ENCODE measurements at places on chromosomes 12 and 14.
A peak's percentile ranks its signal among the peaks of the same experiment; 100 is the strongest.

DNA sequence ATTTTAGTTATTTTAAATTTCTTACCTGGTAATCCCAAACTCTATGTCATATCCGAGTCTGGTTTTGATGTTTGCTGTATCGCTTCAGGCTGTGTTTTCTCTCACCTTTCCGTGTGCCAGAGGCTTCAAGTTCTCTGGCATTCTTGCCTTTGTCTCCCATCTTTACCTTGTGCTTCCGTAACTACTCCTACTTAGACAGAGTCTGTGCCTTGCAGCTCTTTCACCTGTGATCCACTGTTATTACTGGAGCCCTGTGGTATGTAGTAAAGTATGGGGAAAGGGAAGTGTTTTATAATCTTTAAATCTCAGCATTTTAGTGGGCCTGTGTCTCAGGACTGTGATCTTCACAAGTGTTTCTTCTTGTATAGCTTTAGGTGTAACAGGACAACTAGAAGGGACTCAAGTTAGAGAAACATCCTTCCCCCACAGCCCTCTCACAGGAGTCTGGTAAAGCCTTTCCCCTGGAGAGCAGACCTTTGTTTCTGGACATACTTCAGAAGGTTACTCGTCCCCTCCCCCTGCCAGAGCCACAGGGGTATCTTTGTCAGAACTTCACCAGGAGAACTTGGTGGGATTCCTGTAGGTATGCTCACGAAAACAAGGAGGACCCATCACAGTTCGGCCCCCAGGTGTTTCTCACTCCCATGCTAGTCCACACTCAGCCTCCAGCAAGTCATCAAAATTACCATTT is 11.1 kb downstream of the IFNG start:
- DNase-seq: no peak

DNA sequence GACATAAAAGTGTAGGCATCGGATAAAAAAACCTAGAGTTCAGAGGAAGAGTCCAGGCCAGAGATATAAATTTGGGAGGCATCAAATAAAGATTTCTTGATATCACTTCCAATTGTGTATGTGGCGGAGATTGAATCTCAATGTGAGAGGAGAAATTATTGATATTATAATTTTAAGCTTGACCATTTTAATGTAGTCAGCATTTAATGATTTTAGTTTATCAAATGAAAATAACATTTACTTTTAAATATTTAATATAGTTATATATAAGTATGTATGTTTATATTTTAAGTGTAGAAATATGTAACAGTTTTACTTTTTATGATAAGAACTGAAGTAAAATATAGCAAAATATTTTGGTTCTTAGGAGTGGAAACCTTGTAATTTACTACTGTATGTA is 48.7 kb downstream of the WASHC4 start:
- no peak for DNase-seq

- no peak for DNase-seq
Observed at GRCh38 chr12:49524660-49525324, 14.0 kb upstream of the KCNH3 start.

DNA sequence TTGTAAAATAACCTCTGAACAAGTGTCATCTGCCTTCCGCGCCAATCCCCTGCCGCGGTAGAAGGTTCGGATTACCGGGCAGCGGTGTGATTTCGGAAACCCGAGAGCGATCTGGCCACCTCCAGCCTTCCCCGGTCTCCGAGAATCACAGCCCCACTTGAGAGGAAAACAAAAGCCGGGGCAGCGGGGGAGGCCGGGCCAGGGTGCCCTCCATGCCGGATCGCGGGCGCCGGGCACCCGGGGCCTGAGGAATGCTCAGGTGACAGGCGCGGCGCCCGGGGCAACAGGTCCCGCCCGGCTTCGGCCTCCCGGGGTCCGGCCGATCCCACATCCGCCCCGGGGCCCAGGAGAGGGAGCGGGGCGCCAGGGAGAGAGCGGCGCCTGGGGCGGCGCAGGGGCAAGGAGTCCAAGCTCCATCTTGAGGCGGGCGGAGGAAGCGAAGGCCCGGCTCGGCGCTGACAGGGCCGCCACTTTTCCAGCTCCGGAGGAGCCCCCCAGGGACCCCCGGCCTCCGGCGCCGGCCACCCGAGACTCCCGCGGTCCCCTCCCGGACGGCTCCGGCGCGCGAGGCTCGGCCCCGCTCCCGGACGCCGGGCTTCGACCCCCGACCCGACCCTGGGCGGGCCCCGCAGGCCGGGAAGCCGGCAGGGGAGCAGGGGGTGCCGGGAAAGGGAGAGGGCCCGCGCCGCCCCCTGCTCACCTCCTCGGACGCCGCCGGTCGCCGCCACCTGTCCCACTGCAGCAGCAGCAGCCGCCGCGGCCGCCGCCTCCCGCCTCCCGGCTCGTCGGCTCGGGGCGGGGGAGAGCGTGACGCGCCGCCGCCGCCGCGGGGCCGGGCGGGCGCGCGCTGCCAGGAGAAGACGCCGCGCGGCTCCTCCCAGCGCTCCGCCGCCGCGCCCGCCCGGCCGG is at the start of gene CLIP1:
Gene CLIP1 (minus strand): TSS at position 849 of the 909 bp plus-strand sequence. CDS start 42,217 bp downstream, outside the sequence.
- peak; percentile 59 for DNase-seq

DNA sequence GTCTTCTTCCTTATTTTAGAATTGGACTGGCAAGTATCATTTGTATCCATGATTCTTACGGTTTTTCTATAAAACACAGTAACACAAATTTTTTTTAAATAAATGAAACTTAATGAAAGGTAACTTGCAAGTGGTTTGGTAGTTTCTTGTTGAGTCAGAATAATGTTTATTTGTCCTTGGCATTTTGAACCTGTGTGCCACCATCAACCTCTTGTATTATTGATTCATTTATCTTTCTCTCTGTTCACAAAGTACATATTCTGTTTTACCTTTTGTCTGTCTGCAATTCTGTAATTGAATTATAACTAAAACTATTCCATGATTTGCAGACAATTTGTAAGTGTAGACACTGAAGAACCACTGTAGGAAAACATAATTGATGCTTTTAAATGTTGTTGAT is 54.7 kb downstream of the MIPOL1 start:
- DNase-seq: no peak

DNA sequence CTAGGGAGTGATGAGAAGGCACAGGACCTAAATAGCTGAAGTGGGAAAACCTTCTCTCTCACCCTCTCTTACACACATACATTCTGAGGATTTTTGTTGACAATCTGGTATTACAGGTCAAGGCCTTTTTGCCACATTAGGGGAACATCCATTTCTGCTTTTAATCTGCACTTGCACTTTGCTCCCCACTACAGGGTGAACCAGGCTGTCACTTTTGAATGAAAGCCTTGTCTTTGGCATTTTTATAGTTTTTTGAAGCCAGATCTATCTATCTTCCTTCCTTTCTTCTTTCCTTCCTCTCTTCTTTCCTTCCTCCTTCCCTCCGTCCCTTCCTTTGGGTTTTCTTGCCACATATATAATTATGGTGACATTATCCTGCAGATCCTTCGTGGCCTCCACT is 165.9 kb upstream of the OTX2 start:
- DNase-seq: no peak

DNA sequence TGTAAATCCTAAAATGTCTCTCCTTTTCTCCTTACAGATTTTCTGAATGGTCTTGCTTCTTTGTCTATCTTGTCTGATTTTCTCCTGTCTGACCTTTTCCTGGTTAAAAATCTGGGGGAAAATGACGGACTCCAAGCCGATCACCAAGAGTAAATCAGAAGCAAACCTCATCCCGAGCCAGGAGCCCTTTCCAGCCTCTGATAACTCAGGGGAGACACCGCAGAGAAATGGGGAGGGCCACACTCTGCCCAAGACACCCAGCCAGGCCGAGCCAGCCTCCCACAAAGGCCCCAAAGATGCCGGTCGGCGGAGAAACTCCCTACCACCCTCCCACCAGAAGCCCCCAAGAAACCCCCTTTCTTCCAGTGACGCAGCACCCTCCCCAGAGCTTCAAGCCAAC is 23.0 kb downstream of the ACACB start:
- DNase-seq: no peak

DNA sequence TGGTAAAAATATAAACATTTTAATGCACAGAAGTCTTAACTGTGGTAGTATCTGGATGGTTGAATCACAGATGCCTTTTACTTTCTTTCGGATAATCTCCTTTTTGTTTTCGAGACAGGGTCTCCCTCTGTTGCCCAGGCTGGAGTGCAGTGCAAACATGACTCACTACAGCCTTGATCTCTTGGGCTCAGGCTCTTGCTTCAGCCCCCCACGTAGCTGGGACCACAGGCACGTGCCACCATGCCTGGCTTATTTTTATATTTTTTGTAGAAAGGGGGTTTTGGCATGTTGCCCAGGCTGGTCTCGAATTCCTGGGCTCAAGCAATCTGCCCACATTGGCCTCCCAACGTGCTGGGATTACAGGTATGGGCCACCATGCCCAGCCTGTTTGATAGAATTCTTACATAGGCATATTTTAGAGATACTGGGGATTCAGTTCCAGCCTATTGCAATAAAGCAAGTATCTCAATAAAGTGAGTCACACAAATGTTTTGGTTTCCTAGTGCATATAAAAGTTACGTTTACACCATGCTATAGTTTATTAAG is 99.2 kb downstream of the SNAPC1 start:
- no peak for DNase-seq

DNA sequence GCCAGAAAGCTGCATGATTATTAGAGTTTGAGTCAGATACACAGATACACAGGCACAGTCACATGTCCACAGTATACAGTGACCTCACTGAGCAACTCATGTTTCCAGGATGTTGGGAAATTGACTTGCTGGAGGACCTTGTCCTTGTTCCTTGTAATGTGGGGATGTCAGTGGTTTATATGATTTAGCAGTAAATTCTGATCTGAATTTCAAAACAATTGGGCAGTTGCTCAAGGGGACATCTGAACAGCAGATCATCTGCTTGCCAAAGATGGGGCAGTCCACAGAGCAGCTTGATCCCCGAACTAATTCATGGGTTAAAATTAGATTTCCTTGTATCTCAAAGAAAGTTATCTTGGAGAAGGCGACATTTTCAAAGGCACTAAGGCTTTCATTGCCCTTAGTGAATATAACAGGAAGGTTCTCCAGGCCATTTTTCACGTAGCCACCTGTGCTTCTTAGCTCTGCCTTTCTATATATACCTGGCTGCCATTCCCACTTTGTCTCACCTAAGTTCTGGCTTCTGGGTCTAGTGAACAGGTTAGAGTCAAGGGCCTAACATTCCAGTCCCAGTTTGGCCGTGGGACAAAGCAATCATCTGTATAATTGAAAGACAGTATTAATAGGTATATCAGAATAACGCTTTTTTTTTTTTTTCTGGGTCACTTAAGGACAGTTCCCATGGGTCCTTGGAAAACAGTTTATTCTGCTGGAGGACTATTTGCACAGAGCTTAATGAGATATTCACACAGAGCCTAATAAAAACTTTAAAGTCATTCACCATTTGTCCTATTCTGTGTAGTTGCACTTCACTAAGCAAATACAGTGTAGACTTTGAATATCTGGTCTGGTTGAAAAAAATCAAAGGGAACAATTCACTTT is 64.9 kb upstream of the STRN3 start:
- DNase-seq: no peak

GRCh38 chr14:37197421-37198272 is at the start of gene MIPOL1:
TSS of gene MIPOL1 (plus strand) at chr14:37197937. CDS start at chr14:37247889, 49,952 bp downstream.
- DNase-seq: no peak

DNA sequence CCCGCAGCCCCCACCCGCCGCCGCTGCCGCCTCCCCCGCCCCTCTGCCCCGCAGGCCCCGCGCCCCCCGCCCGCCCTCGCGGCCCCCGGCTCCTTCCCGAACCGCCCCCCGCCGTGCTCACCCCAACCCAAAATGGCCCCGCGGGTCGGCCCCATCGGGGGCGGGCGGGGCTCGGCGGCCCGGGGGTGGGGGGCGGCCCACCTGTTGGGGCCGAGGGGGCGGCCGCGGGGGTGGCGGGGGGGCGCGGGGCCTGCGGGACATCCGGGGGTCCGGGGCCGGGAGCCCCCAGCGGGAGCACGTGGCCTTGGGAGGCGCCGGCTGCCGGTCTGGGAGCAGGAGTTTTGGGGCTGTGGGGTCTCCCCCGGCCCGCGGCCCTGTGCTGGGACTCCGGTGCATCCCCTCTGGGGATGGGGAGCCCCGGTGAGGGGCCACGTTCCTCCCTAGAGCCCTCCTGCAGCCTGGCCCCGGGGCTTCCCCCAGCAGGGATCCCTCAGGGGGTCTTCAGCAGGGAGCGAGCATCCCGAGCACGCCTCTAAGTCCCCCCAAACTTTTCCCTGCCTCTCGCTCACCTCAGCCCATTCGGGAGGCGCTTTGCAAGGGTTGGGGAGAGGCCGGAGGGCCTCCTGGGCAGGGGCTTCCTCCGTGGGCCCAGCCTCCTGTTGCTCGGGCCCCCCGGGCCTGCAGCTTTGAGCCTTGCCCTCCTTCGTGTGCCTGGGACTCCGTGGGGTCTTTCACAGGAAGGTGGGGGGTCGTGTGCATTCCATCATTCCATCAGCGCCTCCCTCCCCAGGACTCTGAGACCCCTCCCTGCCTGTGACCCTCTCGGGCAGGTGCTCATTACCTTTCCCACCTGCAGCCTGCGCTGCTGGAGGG is 710 bp downstream of the MTA1 start:
- DNase-seq: no peak

- DNase-seq: no peak
Observed at GRCh38 chr12:83244001-83244400, 557.3 kb downstream of the TMTC2 start.

- DNase-seq: no peak
Observed at GRCh38 chr14:32211068-32211404, 8.0 kb upstream of the RNU6-8 start.

DNA sequence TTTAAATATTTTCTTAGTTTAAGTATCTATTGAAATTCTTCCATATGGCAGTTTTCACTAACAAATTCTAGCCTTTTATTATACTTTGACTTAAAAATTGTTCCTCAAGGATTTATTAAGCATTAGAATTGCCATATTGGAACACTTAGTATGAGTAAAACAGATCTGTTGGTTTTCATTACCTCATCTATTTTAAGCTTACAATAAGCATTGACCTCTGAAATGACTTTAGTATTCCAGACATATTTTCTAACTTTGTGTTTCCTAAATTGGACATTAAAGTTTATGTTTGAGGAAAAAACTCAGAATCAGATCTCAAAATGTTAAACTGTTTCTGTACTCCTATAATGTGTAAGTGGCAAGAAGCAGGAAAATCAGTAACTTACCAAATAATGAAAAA is 48.4 kb downstream of the CSRP2 start:
- no peak for DNase-seq

- no peak for DNase-seq
Observed at GRCh38 chr14:86722612-86723253, 1192.8 kb downstream of the FLRT2 start.

GRCh38 chr12:66733839-66734238 is 55.0 kb upstream of the GRIP1 start:
- no peak for DNase-seq

DNA sequence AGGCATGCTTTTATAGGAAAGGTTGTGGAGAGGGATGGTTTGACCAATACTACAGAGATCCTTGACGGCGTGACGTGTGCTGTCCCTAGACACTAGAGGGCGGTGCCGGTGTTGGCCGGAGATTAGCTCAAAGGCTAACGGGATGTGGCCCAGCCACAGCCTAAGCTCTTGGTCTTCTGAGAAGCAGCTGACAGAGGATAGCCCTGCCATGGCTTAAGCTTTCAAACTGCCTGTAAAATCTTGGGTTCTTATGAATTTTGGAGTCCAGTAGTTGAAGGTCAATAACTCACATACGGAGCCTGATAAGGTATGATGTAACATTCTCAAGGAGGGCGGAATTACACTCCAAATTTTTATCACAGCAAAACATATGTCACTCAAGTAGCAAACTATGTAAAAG is 515.7 kb upstream of the ATXN7L3B start:
- no peak for DNase-seq

GRCh38 chr12:78442454-78442801 is 422.1 kb upstream of the SYT1 start:
- no peak for DNase-seq

Data from GM12891 (cell line).